ENCODE measurements at places on chromosomes 6 and 20. TPM values are rescaled to one million over a fixed set of nuclear protein-coding genes. Genes with fewer than 3 reads are reported as not detected.

DNA sequence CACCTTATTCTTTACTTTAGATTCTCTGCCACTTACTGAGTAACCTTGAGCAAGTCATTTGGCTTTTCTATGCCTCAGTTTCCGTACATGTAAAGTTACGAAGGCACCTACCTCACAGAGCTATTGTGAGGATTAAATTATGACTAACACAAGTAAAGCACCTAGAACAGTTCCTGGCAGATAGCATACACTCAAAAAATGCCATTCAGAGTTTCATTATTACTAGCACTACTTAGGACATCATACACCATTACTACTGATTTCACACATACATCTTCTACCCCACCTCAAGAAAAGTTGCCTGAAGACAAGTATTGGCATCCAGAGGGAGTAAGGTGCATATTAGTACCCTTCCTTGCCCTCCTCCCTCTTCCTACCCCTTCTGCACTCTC lies 107.8 kb downstream of the OGFRL1 start:
- H3K4me3 ChIP-seq, result no peak overlapping the region
- H3K27ac ChIP-seq, result no peak overlapping the region
- peaks cover 29% of the 10 kb centered on the region for H3K4me1 ChIP-seq
- DNase-seq, result no peak
- no peaks in the 10 kb centered on the region for H3K36me3 ChIP-seq
- no peaks in the 10 kb centered on the region for H3K27me3 ChIP-seq

DNA sequence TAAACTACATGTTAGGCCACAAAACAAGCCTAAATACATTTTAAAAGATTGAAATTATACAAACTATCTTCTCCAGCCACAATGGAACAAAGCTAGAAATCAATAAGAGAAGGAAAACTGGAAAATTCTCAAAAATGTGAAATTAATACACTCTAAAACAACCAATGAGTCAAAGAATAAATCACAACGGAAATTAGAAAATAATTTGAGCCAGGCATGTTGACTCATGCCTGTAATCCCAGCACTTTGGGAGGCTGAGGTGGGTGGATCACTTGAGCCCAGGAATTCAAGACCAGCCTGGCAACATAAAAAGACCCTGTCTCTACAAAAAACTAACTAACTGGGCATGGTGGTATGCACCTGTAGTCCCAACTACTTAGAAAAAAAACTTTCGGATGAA lies 6.3 kb upstream of the WFDC13 start:
- H3K27me3 ChIP-seq, result no peaks in the 10 kb centered on the region
- H3K36me3 ChIP-seq, result no peaks in the 10 kb centered on the region
- no peaks in the 10 kb centered on the region for H3K4me1 ChIP-seq
- no peak overlapping the region for H3K4me3 ChIP-seq

ABHD16B gene
- total RNA-seq, result not detected

GID8 gene
- total RNA-seq, result 51.2 TPM

SUMO4 gene
- not detected for total RNA-seq

GRCh38 chr20:9344083-9344920 lies 170.1 kb upstream of the LAMP5 start:
- no peaks in the 10 kb centered on the region for H3K27me3 ChIP-seq
- no peaks in the 10 kb centered on the region for H3K4me1 ChIP-seq
- H3K4me3 ChIP-seq, result no peak overlapping the region
- no peaks in the 10 kb centered on the region for H3K36me3 ChIP-seq
- H3K27ac ChIP-seq, result peak overlapping the region; percentile 36
- DNase-seq, result no peak

GRCh38 chr6:135922174-135922573 lies 70.7 kb downstream of the PDE7B start:
- no peak for DNase-seq
- H3K27me3 ChIP-seq, result no peaks in the 10 kb centered on the region
- peaks cover 17% of the 10 kb centered on the region for H3K4me1 ChIP-seq

DNA sequence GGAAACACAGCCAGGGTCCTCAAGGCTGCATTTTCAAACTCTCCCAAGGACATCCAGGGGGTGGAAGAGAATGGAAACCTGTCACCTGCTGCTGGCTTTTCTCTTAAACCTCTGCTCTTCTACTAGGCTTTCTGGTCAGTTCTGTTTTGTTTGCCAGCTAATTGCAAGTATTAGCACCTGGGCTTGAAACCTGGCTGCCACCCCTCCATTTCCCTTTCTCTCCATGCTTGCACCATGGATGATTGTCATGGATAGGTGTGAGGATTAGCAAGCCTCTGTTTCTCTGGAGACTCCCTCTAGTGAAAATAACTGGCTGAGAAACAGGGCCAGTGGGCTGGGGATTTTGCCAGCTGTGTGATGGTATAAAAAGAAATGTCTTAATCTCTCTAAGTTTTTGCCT lies 33.0 kb upstream of the GPR6 start:
- H3K27me3 ChIP-seq, result peaks cover 5% of the 10 kb centered on the region
- no peak overlapping the region for H3K4me3 ChIP-seq
- no peak for DNase-seq
- H3K27ac ChIP-seq, result no peak overlapping the region

- H3K36me3 ChIP-seq, result no peaks in the 10 kb centered on the region
- H3K4me1 ChIP-seq, result no peaks in the 10 kb centered on the region
- no peak for DNase-seq
- H3K4me3 ChIP-seq, result no peak overlapping the region
These were observed 559.3 kb upstream of the IRAK1BP1 start for GRCh38 chr6:78308025-78308424.

DNA sequence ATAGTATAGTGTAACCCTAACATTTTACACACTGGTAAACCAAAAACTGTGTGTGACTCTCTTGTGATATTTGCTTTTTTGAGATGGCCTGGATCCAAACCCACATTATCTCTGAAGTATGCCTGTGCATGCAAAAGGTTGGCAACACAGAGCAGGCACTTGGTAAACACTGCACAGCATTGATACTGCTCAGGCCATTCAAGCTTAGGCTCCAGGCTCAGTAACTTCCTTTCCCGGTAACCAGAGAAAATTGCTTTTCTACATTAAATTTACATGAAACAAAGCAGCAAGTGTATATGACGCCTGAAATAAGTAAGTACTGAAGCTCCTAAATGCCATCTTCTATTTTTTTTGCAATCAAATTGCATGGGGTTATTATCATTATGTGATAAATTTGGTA lies 205.7 kb downstream of the EPM2A start:
- DNase-seq, result no peak
- H3K36me3 ChIP-seq, result no peaks in the 10 kb centered on the region
- no peaks in the 10 kb centered on the region for H3K4me1 ChIP-seq

- no peak overlapping the region for H3K4me3 ChIP-seq
- DNase-seq, result no peak
- H3K27me3 ChIP-seq, result no peaks in the 10 kb centered on the region
- H3K36me3 ChIP-seq, result no peaks in the 10 kb centered on the region
These were observed 34.5 kb upstream of the HBS1L start for GRCh38 chr6:135088818-135089809.

- H3K36me3 ChIP-seq, result no peaks in the 10 kb centered on the region
- no peaks in the 10 kb centered on the region for H3K27me3 ChIP-seq
- no peak for DNase-seq
- no peak overlapping the region for H3K27ac ChIP-seq
These were observed 143.5 kb downstream of the ANKRD60 start for GRCh38 chr20:58084966-58085365.

GRCh38 chr6:43078691-43079090 lies 2.6 kb downstream of the PTK7 start:
- DNase-seq, result no peak
- no peaks in the 10 kb centered on the region for H3K27me3 ChIP-seq
- H3K4me1 ChIP-seq, result peaks cover 9% of the 10 kb centered on the region
- H3K4me3 ChIP-seq, result no peak overlapping the region
- no peaks in the 10 kb centered on the region for H3K36me3 ChIP-seq

MCHR2 gene
- not detected for total RNA-seq

TDRD6 gene
- total RNA-seq, result 0.22 TPM

TBXT gene
- not detected for total RNA-seq

ID4 gene
- total RNA-seq, result 21.4 TPM

KIFC1 gene
- total RNA-seq, result 38.9 TPM

DNA sequence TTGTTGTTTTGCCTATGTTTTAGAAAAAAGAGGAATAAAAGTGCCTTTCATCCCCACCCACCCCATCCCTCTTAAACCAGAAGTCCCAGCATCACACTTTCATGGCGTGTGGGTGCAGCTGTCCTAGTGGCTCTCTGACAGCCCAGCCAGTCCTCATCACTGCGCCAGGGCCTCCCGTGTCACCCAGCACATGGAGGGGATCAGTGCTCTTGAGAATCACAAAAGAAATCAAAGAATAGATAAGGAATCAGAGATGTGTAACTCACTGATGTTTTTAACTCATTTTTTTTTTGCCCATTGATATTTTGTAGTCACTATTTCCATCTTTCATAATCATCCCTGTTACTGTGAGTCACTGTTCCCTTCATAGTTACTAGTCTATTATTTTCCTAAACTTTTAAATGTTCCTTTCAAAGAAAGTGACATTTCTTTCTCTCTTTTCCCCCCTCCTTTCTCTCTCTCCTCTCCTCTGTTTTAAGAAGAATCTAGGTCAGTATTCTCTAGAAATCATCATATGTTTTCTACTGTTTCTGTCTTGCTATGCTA lies 78.6 kb downstream of the AIG1 start:
- H3K4me1 ChIP-seq, result no peaks in the 10 kb centered on the region
- no peak overlapping the region for H3K27ac ChIP-seq
- no peaks in the 10 kb centered on the region for H3K36me3 ChIP-seq
- H3K4me3 ChIP-seq, result no peak overlapping the region
- no peak for DNase-seq
- no peaks in the 10 kb centered on the region for H3K27me3 ChIP-seq

- no peak overlapping the region for H3K27ac ChIP-seq
- no peak overlapping the region for H3K4me3 ChIP-seq
- H3K27me3 ChIP-seq, result no peaks in the 10 kb centered on the region
- no peaks in the 10 kb centered on the region for H3K36me3 ChIP-seq
- peaks cover 13% of the 10 kb centered on the region for H3K4me1 ChIP-seq
These were observed 26.5 kb upstream of the ARMH2 start for GRCh38 chr6:24825130-24825630.

GRCh38 chr20:1207293-1207878 lies 4.1 kb downstream of the C20orf202 start:
- no peak for DNase-seq
- no peak overlapping the region for H3K27ac ChIP-seq

OPRM1 gene
- total RNA-seq, result not detected

KHDC1 gene
- total RNA-seq, result 1.9 TPM

EYS gene
- total RNA-seq, result not detected

DNA sequence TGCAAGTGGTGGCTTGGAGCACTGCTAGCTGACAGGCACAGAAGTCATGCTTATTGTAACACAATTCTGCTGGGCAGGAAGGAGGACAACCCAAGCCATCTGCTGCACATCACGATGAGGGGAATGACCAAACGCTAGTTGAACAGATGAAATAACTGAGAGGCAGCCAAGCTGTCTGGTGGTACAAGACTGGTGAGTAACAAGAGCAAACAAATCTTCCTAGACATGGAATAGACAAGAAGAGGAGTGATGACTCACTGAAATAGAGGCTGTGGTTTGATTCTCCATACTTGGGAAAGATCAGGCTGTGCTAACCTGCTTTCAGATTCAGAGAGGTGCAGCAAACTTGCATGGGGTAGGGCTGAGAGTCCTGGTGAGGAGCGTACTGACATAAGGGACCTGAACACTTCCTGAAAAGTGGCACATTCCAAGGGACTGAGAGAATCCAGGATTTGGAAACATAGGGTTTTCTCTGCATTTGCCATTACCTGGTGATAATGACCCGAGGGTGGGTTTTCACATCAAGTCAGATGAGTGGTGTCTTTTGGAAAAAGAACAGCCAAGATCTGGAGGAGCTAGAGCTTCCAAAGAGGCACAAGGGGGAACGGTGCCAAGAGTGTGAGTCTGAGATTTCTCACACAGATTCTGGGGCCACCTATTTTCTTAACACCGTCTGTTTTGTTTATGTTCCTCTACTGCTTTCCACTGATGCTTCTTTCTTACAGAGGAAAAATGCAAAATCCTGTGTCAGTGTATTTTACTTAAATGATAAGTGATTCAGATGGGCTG lies 60.0 kb downstream of the PRL start:
- H3K4me1 ChIP-seq, result no peaks in the 10 kb centered on the region
- no peak overlapping the region for H3K27ac ChIP-seq
- no peak overlapping the region for H3K4me3 ChIP-seq
- DNase-seq, result no peak
- no peaks in the 10 kb centered on the region for H3K36me3 ChIP-seq

DNA sequence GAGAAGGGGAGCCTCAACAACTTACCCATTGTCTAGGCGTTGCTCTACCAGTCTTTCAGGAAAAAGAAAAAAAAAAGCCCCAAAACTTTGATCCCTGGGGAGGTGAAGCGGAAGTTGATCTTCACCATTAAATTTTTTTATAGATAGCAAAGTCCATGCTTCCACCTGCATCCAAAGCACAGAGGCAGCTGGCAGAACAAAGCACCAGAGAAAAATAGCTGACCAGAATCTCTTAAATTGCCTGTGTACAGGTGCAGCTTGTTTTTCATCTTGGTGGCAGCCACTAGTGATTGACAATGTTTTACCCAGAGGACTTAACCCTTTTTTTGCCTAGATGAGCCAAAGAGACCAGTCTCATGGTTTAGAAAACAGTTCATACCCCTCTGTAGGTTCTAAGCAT lies 86.0 kb downstream of the MYB start:
- H3K4me1 ChIP-seq, result no peaks in the 10 kb centered on the region
- no peaks in the 10 kb centered on the region for H3K27me3 ChIP-seq
- H3K36me3 ChIP-seq, result no peaks in the 10 kb centered on the region
- DNase-seq, result no peak
- no peak overlapping the region for H3K4me3 ChIP-seq

PRKN gene
- 0.99 TPM for total RNA-seq

- no peak overlapping the region for H3K27ac ChIP-seq
- H3K4me1 ChIP-seq, result no peaks in the 10 kb centered on the region
- no peak overlapping the region for H3K4me3 ChIP-seq
- H3K27me3 ChIP-seq, result no peaks in the 10 kb centered on the region
These were observed 53.9 kb downstream of the STX7 start for GRCh38 chr6:132458887-132459604.

- H3K27ac ChIP-seq, result no peak overlapping the region
- peak overlapping the region; percentile 46 for H3K4me3 ChIP-seq
- no peaks in the 10 kb centered on the region for H3K36me3 ChIP-seq
- no peaks in the 10 kb centered on the region for H3K27me3 ChIP-seq
- peaks cover 7% of the 10 kb centered on the region for H3K4me1 ChIP-seq
- no peak for DNase-seq
These were observed 103.2 kb upstream of the BEND6 start for GRCh38 chr6:56851541-56852259.

GRCh38 chr20:41005361-41005729 lies 23.3 kb upstream of the TOP1 start:
- H3K36me3 ChIP-seq, result no peaks in the 10 kb centered on the region
- peaks cover 41% of the 10 kb centered on the region for H3K4me1 ChIP-seq
- H3K4me3 ChIP-seq, result no peak overlapping the region
- H3K27me3 ChIP-seq, result no peaks in the 10 kb centered on the region

GRCh38 chr6:157708239-157708638 lies 114.8 kb upstream of the SNX9 start:
- no peaks in the 10 kb centered on the region for H3K4me1 ChIP-seq
- no peak overlapping the region for H3K4me3 ChIP-seq
- no peak for DNase-seq
- H3K27ac ChIP-seq, result no peak overlapping the region
- no peaks in the 10 kb centered on the region for H3K27me3 ChIP-seq

GRCh38 chr6:134764741-134765140 lies 185.2 kb downstream of the ALDH8A1 start:
- H3K4me1 ChIP-seq, result no peaks in the 10 kb centered on the region
- H3K27ac ChIP-seq, result no peak overlapping the region
- no peaks in the 10 kb centered on the region for H3K36me3 ChIP-seq
- no peak overlapping the region for H3K4me3 ChIP-seq
